ENCODE measurements at places on chromosomes 13 and 19.

DNA sequence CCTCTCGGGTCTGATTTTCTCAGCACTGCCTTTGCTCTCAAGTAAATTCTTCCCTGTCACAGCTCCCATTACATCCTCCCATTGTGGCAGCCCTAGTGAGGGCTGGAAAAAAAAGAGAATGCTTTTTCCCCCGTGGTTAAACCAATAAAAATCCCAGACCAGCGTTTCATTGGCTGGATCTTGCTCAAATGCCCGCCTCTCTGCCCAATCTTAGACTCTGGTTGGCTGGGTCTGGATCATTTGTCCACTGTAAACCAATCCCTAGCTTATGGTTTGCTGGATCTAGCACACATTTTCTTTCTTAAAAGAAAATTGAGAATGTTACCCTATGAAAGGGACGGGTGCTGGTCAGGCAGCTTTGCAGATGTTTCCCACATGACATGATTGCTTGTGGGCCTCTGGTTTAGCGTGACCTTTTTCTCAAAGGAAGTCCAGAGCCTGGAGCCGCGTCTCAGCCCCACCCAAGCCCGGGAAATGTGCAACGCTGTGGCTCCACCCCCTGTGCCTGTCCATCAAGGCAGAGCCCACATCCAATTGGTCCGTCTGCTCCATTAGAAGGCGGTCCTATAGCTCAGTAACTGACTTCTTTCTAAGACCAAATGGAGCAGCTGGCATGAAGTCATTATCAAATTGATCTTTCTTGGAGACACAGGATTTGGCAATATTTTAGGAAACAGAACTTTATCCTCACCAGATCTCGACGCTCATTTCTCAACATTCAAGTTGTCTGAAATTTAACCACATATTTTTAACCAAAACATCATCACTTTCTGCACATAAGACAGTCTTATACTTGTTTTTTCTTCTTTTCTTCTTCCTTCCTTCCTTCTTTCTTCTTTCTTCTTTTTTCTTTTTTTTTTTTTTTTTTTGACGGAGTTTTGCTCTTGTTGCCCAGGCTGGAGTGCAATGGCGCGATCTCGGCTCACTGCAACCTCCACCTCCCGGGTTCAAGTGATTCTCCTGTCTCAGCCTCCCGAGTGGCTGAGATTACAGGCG, 2.6 kb upstream of the MCEMP1 start:
- no peak for DNase-seq

DNA sequence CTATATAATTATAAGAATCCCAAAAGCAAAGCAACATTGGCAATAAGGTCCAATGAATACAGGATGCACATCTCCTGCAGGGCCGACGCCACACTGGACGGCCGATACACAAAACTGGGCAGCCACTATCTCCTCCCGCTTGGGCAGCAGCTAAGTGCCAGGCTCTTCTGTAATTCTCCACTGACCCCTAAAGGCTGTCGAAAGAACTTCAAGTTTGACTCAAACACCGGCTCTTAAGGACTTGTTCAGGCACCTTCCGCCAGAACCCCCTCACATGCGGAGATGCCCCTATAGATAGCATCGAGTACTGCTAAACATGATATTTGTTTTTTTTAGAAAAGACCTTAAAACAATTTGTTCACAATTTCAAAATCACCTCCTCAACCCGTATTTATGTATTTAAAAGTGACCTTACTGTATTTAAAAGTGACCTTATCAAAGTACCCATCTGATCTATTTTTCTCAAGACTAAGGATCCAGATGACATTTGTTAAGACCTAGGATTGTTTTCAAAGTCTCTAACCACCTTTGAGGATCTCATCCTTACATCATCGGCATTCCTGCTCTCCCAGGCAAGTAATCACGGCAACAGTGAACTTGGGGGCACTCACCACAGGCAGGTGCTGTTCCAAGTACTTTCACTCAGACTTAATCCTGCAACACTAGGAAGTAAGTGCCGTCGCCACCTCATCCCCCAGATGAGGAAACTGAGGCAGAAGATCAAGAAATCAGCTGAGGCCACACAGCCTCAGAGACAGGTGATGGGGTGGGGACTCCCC, 77.8 kb downstream of the TUBGCP3 start:
- DNase-seq, result no peak

DNA sequence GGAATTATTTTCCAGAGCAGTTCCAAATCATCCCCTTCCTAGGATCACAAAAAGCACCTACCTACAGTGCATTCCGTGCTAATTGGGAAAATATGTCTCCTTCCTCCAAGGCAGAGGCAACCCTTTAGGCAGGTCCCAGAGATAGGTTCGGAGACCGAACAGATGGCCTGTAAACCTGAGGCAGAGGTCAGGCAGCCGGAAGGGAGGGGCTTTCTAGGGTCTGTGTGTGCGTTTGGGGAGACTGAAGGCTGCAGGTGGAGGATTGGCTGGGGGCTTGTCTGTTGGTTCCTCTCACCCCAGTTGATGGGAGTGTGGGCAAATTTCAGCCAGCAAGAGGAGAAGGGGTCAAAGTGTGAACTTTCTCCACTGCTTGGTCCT, 7.1 kb downstream of the KCNN4 start:
- no peak for DNase-seq

DNA sequence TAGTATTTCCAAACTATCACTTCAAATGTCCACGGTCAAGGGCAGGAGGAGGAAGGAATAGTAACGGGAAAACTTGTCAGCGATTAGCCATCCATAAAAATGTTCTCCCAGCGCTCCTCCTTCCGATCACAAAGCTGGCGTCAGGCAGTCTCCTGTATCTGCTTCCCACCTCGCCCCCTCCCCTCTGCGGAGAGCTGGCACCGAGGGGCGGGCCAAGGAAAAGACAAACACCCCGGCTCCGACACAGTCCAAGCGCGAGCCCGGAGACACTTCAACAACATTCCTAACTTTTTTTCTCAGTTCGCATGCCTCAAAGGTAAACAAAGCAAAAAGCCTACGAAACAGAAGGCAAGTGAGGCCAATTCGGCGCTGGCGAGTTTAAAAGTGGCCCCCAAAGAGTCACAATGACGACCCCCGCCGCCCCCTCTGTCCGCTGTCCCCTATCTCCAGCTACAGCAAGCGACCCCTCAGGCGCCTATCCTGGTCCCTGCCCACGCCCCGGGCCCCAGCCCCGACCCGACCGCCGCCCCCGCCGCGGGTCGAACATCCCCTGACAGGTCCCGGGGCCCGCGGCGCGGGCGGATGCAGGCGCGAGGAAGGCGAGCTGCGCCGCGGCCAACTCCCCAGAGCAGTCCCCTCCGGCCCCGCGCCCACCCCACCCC, 736 bp downstream of the SMAD9 start:
- DNase-seq, result no peak

- DNase-seq, result no peak
Measured at GRCh38 chr19:1467215-1467489, 11.9 kb downstream of the C19orf25 start.

- no peak for DNase-seq
Measured at GRCh38 chr13:97905517-97905916, 48.0 kb upstream of the IPO5 start.

Measured in activated T-cell treated with anti-CD3 and anti-CD28 coated beads, Interleukin-2, amount 50 U/mL, for 1 hour (primary cell).